ENCODE measurements at places on chromosomes 2 and 18. TPM values are rescaled to one million over a fixed set of nuclear protein-coding genes. Genes with fewer than 3 reads are reported as not detected.
A peak's percentile ranks its signal among the peaks of the same experiment; 100 is the strongest.

GRCh38 chr18:76914314-76914713 is 92.0 kb downstream of the ZNF236 start:
- DNase-seq = no peak

DNA sequence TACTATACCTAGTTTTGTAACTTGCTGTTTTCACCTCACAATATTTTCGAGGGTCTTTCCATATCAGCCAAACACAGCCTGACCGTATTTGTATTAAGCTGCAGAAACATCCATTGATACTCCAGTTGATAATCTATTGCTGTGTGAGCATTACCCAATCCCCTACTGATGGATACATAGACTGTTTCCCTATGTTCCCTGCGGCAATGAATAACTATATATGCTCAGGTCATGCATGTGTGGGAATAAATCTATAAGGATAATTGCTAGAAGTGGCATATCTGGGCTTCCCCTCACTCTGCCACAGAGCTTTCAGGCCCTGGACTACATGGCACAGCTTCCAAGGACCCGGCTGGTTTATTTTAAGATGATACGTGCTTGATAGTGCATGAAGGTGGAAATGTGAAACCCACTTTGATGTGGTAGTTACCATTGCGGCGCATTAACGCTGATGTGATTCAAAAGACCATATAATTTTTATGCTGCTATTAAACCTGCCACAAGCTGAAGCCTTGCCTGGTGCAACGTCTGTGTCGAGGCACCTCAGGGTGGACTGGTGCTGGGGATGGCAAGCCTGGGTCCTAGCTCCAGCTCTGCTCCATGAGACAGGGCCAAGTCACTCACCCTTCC is 130.8 kb upstream of the MSH6 start:
- DNase-seq = no peak

DNA sequence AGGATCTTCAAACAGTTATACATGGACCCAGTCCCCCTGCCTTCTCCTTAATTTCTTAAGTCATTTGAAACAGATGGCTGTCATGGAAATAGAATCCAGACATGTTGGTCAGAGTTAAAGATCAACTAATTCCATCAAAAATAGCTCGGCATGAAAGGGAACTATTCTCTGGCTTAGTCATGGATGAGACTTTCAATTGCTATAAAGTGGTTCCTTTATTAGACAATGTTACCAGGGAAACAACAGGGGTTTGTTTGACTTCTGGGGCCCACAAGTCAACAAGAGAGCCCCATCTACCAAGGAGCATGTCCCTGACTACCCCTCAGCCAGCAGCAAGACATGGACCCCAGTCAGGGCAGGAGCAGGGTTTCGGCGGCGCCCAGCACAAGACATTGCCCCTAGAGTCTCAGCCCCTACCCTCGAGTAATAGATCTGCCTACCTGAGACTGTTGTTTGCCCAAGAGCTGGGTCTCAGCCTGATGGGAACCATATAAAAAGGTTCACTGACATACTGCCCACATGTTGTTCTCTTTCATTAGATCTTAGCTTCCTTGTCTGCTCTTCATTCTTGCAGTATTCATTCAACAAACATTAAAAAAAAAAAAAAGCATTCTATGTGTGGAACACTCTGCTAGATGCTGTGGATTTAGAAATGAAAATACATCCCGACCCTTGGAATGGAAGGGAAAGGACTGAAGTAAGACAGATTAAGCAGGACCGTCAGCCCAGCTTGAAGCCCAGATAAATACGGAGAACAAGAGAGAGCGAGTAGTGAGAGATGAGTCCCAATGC is 4.6 kb downstream of the TTR start:
- no peak for DNase-seq

DNA sequence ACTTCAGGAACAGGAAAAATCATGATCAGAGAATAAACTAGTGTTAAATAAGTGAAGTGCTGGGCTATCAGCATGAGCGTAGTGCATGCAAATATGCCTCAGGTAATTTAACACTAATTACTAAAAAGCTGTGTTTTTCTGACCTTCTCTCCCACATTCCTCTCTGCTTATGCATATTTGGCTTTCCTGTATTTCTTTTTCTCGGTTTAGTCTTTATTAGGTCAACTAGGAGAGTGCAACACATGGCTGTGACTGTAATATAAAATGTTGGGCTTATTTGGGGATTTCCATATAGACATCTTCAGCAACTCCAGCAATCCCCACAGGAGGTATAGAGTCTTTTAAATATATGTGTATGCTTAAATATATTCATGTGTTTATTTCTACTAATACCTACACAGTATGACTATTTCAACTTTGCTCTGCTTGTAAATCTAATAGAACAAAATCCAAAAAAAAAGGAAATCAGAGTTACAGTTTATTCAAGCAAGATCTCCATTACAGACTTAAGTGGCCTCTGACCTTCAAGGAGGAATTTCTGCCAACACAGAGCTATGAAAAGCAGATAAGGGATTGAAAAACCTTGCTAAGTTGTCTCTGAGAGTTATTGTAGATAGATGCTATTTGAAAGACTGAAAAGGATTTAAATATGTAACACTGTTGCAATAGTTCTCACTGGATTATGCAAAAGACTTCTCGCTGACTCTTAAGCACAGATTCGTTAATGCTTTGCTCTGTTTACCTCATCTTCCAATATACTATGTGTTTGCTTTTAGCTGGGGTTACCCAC is 359.5 kb upstream of the RGPD4 start:
- no peak for DNase-seq

DNA sequence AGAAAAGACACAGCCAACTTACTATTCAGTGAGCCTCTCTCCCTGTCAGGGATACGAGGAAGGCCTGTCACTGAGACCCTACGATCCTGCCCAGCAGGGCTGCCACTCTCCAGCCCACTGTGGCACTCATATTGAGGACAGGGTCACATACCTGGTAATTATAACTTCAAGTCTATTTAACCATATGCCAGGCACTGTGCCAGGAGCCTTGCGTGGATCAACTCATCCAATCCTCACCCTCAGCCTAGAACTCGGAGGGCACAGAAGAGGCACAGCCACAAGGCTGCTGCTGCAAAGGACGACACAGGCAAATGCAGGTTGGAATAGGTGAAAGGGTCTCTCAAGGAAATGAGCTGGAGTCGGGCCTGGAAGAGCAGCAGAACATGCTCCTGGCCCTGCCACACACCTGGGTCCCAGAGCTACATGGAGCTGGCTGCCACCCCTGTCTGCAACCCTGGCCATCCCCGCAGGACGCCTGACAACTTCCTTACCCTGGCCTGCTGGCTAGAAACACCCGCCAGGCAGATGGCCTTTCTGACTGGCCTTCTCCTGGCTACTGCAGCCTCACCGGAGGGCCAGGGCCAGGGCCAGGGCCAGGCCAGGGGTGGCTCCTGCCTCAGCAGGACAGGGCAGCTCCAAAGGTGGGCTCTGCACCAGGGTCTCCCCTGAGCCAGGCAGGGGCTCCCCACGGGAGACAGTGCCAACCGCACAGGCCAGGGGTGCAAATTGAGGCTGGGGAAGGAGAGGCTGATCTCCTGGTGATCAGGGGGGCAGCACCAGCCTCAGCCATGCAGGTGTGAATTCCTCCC is 32.1 kb upstream of the SLC66A3 start:
- DNase-seq = no peak

DNA sequence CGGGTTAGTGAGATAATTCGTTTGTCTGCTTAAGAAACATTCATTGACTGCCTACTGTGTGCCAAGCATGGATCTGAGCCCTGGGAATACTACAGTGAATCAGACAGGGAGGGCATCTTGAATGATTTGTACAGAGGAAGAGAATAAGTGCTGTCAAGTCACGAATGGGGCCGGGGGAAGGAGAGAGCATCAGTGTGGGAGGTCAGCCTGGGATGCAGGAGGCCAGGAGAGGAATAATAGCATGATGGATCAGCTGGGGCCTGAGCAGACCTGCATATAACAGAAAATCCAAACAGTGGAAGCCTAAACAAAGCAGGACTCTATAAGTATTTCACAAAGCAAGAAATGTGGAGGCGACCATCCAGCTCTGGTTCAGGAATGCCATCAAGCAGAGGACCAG is 55.4 kb upstream of the PAX8 start:
- no peak for DNase-seq

- DNase-seq = no peak
These were observed 299.2 kb downstream of the INSIG2 start for GRCh38 chr2:118387509-118387908.

DNA sequence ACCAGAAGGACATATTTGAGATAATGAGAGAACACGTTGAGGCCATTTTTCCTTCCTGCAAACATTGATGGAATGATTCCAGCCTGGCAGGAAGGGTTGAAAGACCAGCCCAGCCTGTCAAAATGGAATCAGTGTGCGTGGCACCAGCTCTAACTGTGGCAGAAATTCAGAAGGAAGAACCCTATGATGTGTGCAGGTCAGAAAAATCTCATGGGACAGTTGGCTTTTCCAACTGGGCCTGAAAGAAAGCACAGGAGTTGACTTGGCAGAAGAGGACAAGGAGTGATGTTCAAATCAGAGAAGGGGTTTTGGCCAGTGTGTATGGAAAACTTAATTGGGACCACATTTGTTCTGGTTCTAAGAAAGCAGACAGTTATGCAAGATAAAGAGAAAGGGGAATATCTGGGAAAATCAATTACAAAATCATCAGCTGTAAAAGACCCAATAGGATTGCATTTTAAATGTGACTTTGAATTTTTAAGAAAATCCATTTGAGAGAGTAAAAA is 192.8 kb upstream of the PID1 start:
- peak; percentile 80 for DNase-seq

- no peak for DNase-seq
These were observed 139.0 kb downstream of the ESCO1 start for GRCh38 chr18:21461460-21461859.

DNA sequence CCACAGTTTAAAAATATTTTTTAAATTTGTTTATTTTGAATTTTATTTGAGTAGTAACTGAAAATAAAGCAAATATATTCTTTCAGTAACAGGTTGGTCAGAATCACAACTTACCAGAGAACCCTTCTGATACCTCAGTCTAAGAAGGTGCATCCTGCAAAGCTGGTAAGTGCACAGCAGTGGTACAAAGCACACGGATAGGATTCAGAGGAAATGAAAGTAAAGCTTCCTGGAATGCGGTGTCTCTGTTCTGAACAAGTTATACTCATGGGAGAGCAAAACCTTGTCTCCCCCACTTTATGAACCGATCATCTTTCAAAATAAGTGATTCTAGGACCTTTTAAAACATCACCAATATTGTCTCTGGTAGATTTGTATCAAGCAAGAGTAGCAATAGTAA is 398.3 kb downstream of the TMX3 start:
- DNase-seq = no peak

GRCh38 chr2:67260343-67261277 is 136.5 kb upstream of the ETAA1 start:
- peak; percentile 97 for DNase-seq

DNA sequence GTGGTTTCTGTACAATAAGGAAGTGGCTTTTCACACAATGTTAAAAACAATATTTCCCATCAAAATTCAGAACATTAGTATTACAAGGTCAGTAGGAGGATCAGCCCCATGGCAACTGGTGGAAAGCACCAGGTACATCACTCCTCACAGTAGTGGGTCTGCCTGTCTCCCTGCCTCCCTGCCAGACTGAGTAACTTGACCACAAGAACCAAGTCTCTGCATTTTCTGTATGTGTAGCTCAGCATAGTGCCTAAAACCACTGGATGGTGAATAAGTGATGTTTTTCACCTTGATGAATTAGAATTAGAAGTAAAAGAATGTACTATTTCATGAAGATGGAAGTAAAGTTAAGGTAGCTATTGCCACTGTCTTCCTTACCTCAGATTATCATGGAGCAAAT is 4.1 kb upstream of the WDR7 start:
- no peak for DNase-seq

DNA sequence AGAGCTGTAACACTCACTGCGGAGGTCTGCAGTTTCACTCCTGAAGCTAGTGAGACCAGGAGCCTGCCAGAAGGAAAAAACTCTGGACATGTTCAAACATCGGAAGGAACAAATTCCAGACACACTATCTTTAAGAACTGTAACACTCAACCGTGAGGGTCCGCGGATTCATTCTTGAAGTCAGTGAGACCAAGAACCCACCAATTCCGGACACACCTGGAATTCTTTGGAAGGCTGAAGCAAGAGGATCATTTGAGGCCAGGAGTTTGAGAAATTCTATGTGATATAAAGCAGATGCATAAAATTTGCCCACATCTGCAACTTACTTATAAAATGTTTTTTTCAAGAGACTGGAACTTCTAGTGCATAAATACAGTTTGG is 43.5 kb upstream of the ITSN2 start:
- DNase-seq = no peak

DNA sequence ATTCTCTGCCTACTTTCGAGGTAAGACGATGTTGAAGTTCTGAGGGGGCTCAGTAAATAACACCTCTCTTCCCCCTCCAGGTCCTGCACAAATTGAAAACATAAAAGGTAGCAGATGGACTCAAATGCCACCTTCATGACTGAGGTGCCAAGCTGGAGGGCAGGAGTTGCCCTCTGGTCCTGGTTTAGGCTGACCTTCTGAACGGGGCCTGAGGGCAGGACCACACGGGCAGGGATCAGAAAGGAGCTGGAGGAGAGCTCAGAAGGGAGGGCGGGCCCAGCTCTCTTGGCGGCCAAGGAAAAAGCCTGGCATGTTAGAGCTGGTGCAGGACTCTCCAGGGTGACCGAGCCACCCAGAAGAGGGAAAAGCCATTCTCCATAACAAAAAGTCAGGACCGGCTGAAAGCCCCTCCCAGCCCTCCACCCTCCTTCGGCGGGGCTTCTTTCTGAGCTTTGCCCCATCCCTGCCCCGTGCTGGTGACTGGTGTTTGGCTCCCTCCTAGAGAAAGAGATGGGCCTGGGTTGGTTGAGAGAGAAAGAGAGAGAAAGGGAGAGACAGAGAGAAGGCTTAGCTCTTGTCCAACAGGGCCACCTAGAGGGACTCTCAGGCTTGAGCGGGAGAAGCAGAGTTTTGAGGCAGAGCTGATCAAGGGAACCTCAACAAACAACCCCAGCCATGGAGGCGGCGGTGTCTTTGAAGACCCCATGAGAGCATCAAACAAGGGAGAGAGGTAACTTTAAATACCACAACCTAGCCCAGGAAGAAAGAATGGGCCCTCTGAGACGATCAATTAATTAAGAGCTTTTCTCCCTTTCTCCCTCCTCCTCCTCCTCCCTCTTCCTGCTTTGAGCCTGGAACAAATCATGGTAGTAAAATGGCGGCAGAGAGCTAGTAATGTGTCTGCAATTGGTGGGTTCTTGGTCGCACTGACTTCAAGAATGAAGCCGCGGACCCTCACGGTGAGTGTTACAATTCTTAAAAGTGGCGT is 50.8 kb downstream of the WIPF1 start:
- no peak for DNase-seq

- DNase-seq = no peak
These were observed 68.3 kb downstream of the TET3 start for GRCh38 chr2:74052732-74053710.

Gene OTX1
- polyA plus RNA-seq = not detected

Gene GAL3ST2
- 0.20 TPM for polyA plus RNA-seq

Gene SCRN3
- 31.8 TPM for polyA plus RNA-seq

Gene CFAP221
- polyA plus RNA-seq = 0.53 TPM

Gene GBX2
- polyA plus RNA-seq = not detected

Gene TRIM43
- polyA plus RNA-seq = not detected

Gene CSRNP3
- polyA plus RNA-seq = 9.4 TPM

Gene SLC38A11
- 0.20 TPM for polyA plus RNA-seq

Gene KIF5C
- 1.6 TPM for polyA plus RNA-seq
